Foreskin keratinocyte (primary cell): ENCODE measurements at places on chromosomes 11 and 22. TPM values are rescaled to one million over a fixed set of nuclear protein-coding genes. Genes with fewer than 3 reads are reported as not detected.

Gene ALDH3B1
- not detected in 2 replicates for total RNA-seq

GRCh38 chr11:93537767-93538261, 5.4 kb downstream of the SMCO4 start:
- DNase-seq = peak; percentile 34

- DNase-seq = no peak
These were observed 18.4 kb downstream of the PTDSS2 start for GRCh38 chr11:468493-468892.

DNA sequence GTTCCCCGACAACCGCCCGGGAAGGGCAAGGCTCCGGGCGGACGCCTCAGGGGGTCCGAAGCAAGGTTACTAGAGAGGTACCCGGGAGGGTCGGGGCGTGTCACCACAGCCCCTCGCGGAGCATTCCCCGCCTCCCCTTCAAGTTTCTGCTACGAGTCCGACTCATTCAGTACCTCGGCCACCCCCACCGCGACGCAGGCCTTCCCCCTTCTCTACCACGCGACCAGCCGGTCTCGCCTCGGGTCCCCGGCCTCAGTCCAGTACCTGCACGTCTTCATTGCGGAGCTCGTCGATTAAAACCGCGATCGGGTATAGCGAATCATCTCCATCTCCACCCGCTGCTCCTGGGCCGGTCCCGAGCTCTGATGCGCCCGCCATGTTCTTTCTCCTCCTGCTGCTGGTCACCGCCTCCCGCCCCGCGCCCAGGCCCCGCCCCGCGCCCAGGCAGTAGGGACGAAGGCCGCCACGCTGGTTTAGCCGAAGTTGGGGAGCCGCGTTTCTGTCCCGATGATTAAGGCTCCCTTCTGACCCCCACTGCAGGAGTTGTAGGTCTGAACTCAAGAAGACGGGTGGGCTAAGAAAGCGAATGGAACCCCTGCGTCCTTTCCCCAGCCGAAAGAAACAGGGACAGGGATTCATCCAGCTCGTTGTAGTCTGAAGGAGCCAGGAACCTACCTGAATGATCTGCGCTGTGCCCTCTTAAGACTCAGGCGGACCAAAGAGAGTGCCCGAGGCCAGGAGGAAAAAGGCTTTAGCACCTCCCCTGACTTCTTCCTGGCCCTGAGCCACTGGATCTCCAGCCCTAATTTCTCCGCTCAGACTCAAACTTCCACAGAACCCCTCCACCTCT, at the start of gene PPP2R1B:
TSS of gene PPP2R1B (minus strand) at position 406 of the 850 bp plus-strand sequence. CDS start at position 378, 28 bp downstream.
- DNase-seq = peak; percentile 78

DNA sequence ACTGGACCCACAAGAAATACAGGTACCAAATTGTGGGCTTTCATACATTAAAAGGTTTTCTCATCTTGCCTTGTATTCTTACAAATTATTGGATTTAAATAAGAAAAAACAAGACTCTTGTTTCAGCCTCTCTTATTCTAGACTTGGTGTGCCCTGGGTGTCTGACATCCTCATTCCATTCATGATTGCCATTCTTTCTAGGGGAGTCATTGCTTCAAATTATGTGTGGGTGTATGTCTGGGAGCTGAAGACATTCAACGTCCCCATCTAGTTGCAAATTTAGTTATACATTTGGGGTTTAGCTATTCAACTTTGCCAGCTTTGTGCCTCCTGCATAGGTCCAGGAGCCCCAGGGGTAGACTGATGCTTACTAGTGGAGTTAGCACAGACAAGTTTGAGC, 18.1 kb downstream of the MAML2 start:
- DNase-seq = no peak

DNA sequence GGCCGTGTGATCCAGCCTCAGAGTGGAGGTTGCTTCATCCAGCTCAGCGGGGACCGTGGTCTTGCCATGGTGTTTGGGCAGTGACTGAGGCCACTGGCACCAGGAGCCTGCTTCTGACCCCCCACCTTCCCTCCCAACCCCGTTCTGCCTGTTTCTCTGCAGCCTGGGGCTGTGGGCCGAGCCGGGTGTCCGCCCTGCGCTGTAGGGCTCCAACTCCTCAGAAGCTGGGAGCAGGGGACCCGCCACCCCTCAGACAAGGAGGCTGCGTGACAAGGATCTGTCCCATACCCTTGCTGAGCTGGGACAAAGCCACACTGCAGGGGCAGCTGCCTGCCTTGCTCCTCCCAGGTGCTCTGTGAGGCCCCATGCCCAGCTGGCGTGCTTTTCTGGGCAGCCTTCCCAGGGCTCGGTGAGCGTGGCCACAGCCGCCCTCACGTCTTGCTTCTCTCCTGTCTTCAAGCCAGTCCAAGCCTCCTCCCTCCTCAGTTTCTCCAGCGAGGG, 11.7 kb upstream of the ARFGAP3 start:
- no peak for DNase-seq

DNA sequence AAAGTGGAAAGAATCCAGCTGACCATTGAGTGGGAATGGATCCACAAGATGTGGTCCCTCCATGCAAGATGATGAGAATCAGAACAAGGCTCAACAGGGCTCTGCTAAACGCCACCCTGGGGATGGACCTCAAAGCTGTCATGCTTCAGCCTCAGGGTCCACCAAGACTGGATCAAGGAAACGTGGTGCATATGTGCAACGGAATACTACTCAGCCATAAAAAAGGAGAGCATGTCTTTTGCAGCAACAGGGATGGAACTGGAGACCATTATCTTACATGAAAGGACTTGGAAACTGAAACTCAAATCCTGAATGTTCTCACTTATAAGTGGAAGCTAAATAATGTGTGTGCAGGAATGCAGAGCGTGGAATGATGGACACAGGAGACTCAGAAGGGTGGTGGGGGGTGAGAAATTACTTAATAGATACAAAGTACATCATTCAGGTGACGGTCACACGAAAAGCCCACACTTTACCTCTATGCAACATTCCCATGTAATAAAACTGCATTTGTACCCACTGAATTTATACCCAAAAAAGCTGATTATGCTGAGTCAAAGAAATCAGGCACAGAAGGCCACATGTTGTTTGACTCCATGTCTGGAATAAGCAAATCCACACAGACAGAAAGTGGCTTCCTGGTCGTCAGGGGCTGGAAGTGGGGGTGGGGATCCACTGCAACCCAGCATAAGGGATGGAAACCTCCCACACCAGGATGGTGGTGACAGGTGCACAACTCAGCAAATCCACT, 116.1 kb downstream of the SHANK2 start:
- no peak for DNase-seq

- no peak for DNase-seq
These were observed 86.5 kb upstream of the MYO18B start for GRCh38 chr22:25655371-25655935.

Gene RFPL1
- total RNA-seq = not detected in 2 replicates

DNA sequence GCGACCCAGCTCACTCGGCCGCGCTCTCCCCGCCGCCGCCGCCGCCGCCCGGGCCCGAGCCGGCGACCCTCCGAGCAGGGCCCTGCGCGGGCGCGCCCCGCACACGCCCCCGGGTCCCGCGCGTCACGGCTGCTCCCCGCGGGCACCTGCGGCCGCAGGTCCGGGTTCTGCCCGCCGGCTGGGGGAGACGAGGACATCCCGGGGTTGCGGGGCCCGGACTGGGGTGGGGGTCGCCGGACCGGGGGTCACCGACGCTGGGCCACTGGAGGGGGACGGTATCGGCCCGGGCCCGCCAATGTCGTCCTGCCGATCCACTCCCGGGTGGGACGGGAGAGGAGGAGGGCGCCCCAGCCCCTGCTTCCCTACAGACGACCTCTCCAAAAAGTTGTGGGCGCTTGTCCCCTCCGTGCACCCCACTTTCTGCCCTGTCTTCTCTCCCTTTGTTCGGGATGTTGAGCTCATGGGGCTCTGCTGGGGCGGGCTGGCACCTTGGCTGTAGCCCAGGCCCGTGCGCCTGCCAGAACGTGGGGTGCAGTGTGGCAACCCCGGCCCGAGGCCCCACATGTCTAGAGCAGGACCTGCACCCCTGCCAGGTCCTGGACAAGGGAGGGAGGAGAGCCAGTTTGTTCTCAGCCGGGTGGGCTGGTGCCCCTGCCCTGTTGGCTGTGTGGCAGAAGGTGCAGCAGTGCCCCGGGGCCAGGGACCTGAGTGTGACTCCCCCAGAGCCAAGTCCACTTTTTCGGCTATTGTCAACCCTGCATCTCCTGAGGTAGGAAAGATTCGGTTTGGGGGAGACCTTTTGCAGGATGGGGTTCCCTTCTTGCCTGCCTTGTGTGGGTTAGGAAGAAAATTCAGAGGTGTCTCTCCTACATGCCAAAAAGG, 40.2 kb upstream of the CELSR1 start:
- no peak for DNase-seq

- DNase-seq = no peak
These were observed 112.3 kb upstream of the MPPED2 start for GRCh38 chr11:30698425-30698824.

DNA sequence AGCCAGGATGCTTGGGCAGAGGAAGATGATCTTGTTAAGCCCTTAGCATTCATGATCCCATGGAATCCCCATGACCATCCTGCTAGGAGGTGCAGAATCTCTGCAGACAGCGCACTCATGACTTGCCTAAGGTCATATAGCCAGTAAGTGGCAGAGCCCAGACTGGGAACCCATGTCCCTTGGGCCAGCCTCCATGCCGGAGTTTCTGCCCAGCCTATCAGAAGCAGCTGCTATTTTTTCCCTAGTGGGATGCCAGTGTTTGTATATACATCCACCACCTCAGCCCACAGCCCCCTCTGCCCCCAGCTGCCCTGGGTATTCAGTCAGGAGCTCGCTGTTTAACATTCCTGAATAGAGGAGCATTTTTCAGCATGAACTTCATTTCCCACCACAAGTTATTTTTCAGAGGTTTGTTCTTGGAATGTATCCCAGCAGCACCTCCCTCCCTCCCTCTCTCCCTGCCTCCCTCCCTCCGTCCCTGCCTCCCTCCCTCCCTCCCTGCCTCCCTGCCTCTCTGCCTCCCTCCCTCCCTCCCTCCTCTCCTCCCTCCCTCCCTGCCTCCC, 34.4 kb upstream of the SUSD2 start:
- no peak for DNase-seq

DNA sequence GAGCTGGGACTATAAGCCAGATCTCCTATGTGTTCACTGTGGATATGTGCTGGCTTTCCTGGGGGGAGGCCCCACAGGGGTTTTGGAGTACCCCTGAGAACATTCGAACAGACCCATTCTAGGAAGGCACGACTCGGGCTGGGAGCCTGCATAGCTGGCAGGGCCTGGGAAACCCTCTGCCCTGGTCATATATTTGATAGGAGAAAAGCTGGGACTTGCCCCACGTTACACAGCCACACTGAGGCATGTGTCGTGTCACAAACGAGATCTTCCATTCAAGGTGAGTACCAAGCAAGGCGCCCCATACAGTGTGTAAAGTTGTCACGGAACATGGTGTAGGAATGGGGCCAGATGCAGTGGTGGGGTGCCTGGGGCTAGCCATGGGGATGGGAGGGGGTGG, 11.2 kb downstream of the MYO7A start:
- DNase-seq = no peak

DNA sequence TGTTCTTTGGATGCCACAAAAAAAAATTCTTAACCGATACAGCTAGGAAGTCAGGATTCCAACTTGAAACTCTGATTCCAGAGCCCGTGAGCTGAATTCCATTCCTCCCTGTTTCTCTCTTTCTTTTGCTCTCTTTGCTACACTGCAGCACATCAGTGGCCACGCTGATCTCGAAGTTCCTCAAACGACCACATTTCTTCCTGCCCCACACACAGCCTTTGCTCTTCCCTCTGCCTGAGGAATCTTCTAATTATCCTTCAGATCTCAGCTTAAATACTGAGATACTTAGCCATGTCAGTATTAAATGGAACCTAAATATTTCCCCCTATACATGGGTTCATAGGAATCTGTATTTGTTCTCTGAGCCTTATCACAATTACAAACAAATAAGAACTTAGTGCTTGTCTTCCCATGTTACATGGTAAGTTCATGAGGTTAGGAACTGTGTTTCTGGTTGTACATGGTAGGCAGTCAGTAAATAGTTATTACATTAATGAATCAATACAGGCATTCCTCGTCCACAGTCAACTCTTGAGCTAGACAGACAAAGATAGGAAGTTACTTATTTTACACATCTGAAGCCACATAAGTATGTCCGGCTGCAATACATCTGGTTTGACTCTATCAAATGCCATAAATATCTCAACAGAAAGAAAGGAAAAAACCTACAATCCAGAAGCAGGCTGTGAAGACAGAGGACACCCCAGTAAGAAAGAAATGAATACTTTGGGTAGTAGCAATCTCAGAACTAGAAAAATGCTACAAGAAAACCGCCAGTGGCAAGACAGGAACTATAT, 86.6 kb downstream of the MAML2 start:
- DNase-seq = no peak

Gene SLC35F2
- 43.8 and 51.7 TPM in 2 replicates for total RNA-seq

- no peak for DNase-seq
These were observed 95.5 kb downstream of the CEP164 start for GRCh38 chr11:117423046-117423575.
